Activated naive CD4-positive, alpha-beta T cell (primary cell): ENCODE measurements at places on chromosomes 3 and 15.

DNA sequence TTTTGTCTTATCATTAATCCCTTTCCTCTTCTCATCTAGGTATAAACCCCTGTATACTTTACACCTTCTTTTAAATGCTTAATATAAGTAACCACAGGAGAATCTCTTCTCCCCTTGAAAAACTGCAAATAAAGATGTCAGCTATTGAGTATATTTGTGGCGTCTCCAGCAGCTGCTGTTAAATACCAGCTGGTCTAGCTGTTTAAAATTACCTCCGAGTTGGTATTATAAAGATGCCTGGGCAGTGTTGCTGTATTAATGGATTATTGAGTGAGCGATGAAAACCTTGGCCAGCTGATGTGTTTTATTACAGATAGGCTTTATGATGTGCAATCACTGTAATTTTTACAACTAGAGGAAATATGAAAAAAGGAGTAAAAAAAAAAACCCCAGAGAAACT is 388.1 kb downstream of the TBC1D5 start:
- DNase-seq: no peak

DNA sequence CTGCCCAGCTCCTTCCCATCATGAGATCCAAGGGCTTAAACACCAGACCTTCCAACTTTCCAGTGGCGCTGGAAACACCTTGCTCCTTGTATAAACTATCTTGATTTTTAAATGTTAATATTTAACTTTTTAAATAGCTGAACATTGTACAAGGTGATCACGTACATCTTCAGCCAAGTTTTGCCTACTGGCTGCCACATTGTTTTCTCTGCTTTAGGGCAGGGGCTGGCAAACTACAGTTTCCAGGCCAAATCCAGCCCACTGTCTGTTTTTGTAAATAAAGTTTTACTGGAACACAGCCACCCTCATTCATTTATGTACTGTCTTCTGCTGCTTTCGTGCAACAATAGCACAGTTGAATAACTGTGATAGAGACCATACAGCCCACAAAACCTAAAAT is 27.6 kb upstream of the FOXP1 start:
- no peak for DNase-seq

DNA sequence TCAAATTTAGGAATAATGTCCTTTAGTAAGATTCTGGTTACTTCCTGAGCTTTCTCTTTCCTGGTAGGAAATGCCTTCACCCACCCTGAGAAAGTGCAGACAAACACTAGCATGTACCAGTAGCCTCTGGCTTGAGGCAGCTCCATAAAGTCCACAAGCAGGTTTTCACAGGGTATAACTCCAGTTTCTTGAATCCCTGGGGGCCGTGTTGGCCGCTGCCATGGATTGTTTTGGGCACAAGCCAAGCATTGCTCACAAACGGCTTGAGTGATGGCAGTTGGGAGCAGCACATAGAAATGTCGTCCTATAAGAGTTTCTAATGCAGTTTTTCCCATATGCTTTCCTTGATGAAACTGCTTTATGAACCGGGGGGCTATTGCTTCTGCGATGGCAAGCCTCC is 164.1 kb downstream of the STXBP5L start:
- no peak for DNase-seq

DNA sequence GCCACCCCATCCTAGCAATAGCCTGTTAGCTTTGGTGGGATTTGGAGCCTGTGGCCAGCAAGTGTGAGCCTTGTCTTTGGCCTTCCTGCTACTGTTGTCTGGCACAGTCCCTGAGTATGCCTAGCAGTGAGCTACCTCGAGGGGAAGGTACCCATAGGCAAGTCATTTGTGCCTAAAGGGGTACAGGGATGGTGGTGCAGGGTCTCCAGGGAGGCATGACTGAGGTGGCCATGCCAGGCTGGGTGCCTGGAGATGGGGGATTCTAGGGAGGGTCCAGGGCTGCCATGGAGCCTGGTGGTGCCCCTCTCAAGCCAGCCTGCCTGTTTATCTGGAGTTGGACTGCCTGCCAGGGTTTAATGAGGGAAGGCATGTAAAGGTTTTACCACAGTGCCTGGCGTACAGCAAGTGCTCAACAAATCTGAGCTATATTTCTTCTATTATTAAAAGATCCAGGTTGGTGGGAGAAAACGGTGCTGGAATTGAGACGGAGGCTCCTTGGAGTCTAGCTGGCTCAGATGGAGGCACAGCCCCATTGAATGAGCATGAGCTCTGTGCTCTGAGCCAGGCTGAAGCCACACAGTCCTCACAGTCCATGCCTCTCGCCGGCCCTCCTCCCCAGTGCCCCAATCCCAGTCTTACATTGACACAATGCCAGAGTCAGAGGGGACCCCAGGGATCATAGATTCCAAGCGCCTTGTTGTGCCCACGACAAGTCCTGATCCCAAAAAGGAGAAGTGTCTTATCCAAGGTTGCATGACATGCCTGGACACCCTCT is 76.2 kb downstream of the CORO2B start:
- DNase-seq: no peak

DNA sequence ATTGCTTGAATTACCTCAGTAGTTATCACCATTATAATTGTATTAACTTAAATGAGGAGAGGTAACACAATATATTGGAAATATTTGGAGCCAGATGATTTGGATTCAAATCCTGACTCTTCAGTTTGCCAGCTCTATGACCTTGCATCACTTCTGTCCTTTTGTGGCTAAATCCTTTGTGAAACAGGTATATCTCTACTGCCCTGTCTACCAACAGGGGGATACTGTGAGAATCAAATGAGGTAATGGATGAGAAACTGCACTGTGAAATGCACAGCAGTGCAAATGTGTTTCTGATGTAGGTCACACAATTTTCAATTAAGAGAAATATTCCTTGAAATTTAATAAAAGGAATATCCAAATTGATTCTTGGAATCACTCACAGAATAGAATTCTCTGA is 58.8 kb downstream of the CCDC54 start:
- no peak for DNase-seq

DNA sequence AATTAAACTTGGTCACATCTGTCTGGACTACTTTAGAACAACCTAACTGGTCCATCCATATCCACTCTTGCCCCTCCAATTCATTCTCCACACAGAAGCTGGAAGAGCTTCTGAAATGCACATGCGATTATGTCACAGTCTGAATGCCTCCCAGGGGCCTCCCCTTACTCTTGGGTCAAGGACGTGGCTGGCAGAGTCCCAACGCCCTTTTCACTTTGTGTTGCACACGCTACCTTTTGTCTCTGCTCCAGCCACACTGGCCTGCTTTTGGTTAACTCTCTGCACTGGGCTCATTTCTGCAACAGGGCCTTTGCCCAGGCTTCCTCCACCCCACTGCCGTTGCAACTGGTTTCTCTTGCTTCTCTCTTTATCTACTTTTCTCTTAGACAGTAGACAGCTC is 245.2 kb downstream of the IL20RB start:
- no peak for DNase-seq

GRCh38 chr3:58535531-58536500 is 1.2 kb downstream of the ACOX2 start:
- DNase-seq: no peak

DNA sequence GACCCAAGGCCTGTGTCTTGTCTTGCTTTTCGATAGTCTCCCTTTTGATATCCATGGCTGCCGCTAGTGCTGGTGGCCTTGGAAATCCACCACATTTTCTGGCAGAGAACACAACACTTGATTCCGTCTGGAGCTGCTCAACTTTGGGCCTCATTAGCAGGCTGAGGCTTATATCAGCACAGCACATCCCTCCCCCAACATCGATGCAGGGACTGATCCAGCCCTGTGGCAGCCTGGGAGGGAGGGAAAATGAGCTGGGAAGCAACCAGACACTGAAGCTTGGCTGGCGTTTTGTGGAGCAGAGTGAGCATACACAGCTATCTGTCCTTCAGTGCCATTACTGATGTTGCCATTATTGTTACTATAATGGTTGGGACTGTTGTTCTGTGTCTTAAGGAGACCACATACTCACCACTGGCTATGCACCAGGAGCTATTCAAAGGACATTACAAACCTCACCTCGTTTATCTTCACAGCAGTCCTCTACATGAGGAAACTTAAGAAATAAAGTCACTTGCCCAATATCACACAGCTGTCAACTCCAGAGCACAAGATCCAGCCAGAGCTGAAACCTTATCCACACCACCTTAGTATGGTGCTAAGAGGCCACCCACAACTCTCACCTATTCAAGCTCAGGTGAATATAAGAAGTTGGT is 102.9 kb downstream of the SUCLG2 start:
- no peak for DNase-seq

- no peak for DNase-seq
Observed at GRCh38 chr3:64856977-64857516, 169.2 kb upstream of the ADAMTS9 start.

DNA sequence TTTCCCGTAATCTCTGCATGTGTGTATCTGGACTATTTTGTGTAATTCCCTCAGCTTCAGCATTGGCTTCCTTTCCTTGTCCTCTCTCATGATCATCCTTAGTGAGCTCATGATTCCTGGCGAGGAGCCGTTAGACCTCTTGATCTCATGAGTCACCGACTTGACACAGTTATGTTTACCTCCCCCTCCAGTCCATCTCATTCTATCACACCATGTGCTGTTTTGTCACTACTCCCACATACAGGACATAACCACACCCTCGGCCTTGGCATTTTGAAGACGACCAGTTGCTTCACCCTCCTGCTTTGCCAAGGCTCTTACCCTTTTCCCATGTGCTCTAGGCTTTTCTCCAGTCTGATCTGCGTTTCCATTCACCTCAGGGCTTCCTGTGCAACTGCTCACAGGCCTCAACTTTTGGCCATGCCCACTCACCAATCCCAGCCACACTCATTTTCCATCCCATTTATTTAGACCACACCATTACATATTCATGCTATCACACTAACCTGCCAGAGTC is 41.5 kb downstream of the CP start:
- DNase-seq: no peak

DNA sequence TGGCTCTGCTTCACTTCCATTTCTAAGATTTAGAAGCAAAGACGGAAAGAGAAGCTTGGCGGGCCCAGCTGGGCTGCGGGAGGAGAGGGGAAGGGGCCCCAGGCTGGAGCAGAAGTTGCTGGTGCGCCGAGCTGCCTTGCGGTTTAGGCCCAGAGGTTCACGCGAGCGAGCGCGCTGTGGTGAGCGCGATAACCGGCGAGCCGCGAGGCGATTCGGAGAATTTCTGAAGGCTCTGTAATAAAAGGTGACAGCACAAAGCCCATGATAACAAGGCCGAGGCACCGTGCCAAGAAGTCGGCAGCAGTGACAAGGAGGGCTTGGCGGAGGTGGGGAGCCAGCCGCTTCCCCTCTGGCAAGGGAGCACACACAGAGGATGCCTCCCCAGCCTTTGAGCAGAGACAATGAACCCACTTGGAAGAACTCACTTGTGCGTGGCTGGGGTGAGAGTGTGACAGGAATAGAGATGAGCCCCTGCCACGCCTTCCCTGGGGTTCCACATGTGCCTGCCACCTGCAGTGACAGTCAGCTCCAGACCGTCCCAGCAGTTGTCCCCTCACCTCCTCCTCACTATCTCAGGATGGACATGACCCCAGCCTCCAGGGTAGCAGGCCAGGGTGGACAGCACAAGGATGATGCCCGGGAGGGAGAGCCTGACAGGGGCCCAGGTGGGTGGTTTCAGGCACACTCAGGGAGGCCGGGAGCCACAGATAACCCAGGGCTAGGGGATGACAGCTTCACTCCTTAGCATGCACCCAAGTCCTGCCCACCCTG is 315.2 kb downstream of the UACA start:
- no peak for DNase-seq

DNA sequence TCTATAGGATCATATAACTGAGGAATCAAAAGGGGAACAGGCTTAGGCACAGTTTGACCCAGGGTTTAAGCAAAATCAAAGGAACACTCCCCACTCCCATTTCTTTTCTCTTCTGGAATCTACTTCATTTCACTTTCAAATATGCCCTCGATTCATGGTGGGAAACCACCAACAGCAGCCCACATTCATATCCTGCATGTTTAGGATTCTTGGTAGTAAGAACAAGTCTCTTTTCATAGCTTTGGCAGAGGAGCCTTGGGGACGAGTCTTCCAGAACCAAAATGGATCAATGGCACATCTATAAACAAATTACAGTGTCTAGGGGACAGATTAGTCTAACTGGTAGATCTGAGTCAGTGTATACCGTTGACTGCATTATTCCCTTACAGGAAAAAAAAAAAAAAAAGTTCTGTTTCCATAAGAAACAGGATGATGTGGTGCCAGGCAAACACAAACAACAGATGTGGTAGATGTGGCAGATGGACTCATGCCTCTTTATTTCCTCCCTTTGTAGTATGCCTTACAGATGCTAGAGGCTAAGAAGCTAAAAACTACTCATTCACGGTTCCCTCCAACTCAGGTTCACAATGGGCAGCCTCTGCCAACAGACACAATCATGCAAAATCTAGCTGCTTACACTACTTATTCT is 578.3 kb upstream of the ADAMTS9 start:
- no peak for DNase-seq

DNA sequence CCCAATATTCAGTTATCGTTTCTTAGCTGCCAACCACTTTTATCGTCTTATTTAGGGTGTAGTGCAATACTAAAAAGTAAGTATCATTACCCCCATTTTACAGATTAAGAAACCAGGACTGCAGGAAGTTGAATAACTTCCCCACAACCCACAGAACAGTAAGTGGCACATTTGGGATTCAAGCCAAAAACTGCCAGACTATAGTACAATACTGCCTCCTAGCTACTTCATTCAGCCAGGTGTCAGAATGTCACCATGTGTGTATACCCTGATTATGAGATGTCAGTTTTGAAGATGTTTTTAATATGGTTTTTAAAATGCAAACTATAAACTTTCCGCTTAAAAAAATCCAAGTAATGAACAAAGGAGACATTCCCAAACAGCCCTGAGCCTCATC is 74.2 kb upstream of the PROK2 start:
- DNase-seq: no peak

DNA sequence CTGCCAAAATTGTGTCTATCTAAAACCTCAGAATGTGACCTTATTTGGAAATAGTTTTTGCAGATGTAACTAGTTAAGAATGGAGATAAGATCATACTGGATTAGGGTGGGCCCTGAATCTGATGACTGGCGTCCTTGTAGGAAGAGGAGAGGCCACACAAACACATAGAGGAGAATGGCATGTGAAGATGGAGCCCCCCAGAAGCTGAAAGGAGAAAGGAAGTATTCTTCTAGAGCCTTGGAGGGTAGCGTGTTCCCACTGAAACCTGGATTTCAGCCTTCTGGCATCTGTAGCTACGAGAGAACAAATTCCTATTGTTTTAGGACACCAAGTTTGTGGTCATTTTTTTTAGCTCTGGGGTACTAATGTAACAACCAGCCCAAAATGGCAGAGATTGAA is 423.0 kb upstream of the TPM1 start:
- DNase-seq: no peak

DNA sequence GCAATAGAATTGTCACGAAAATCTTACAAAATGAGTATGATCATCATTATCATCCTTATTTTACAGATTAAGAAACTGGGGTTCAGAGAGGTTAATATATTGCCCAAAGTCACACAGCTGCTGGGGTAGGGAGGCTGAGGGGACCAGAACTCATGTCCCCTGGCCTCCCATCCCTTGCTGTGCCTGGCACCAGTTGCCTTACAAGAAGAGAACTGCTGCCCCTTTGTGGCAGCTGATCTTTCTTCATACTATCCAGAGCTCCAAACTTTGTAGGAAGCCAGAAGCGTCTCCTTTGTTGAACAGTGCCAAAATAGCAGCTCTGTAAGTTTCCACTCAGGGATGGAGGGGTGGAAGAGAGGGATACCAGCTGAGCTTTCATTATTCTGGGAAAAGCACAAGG is 236.8 kb upstream of the TBC1D5 start:
- DNase-seq: no peak
